ENCODE measurements at places on chromosomes 16 and 17.

GRCh38 chr17:38917259-38917658 lies 8.2 kb upstream of the LASP1NB start:
- no peak for DNase-seq

DNA sequence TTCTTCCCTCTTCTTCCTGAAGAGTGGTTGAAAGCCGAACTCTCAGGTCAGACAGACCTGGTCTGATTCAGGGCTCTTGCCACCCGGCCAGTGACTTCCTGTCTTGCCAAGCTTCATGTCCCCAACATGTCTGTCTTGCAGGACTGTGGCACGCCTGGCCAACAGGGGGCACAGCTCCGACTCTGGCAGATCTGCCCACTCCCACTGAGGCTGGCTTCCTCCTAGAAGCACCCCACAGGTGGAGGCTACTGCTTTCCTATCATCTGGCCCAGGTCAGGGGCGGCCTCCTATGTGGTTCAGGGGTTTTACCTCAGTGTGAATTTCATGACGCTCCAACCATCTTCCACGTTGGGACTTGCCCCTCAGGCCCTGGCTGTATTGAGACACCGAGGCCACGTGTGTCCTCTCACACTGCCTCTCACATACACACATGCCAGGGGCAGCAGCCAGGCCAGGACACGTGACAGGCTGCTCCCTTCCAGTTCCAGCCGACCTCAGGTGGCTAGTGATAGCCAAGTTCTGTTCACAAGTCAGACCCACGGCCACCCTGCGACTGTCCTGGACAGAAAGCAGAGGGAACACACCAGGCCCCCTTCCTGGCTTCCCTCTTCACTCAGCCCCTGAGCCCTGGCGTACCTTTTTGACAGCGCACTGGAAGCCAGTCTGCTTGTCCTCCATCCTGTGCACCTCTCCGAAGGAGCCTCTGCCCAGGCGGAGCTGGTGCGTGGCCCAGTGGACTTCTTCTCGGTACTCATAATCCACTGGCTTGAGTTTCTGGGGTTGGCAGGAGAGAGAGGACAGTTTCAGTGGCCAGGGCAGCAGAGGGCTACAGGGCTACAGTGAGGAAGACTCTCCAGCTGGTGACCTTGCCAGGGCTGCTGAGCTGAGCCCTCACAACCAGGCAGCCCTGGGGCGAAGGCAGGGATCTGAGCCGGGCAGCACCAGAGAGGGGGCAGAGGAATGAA lies 22.6 kb upstream of the SPATA32 start:
- no peak for DNase-seq

- no peak for DNase-seq
Measured at GRCh38 chr17:15085890-15086677, 179.0 kb downstream of the PMP22 start.

GRCh38 chr17:81401723-81402529 lies 6.7 kb downstream of the BAHCC1 start:
- DNase-seq = no peak

DNA sequence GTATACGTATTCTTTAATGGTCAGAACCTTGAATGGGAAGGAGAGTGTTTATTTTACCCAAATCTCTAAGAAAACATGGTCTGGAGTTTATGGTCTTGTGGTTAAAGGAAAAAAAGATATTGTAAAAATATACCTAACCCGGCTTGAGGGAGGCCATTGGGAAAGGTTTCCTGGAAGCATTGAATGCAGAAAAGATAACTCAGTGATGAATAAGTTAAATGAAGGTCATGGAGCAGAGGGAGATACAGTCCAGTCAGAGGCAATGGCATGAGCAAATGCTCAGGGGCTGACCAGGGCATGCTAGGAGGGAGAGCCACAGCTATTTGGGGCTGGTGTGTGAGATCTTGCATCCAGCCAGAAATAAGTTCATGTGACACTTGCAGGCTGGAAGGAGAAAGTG lies 430.4 kb upstream of the CDH5 start:
- no peak for DNase-seq

DNA sequence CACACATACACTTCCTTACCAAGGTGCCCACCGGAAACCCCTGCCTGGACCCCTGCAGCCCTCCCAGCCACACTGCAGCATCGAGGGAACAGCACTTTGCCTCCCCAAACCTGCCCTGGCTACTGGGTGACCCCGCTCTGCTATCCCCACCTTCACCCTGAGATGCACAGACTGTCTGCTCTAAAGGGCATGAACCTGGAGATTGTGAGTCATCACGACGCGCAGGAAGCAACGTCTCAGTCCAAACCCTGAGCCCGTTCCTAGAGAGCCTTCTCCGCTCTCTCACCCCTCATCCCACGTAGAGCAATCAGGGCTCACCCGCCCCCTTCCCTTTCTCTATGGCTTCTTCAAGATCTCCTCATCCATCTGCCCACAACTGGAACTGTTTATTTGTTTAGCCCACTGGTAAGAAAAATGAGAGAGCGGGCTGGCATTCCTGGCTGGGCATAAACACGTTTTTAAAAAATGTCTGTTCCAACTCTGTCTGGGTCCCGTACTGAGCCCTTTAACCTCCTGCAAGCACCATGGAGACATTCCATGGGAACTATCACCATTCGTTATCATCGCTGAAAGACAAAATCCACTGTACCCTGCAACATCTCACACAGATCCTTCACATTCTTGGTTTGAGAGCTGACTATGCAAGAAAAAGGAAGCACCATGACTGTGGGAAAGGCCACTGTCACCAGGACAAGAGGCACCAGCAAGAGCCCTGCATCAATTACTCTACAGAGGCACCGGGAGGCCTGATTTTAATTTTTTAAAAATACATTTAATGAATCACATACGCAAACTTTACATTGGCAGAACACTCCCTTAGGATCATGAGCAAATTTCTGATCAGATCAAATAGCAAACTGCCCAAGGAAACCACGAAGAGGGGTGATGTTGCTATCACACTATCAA lies 28.2 kb downstream of the ZFHX3 start:
- no peak for DNase-seq

DNA sequence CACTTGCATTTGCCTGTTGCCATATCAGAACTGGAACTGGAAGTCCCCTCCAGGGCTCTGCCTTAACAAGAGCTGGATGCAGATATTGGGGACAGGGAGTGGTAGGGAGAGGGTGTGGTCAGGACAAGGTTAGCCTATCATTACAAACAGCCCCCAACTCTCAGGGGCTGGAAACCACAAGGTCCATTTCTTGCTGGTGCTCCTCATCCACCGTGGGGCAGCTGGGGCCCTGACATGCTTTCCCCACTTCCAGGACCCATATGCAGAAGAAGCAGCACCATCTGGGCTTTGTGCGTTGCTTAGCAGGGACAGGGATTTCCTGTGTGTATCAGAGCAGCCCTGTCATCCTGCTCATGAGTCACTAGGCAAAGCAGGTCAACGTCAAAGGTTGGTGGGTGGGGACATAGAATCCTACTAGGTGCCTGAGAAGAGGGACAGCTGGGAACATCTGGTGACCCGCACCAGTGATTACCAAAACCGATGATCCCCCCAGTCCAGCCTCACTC lies 26.9 kb downstream of the RGS9 start:
- peak; percentile 12 for DNase-seq

DNA sequence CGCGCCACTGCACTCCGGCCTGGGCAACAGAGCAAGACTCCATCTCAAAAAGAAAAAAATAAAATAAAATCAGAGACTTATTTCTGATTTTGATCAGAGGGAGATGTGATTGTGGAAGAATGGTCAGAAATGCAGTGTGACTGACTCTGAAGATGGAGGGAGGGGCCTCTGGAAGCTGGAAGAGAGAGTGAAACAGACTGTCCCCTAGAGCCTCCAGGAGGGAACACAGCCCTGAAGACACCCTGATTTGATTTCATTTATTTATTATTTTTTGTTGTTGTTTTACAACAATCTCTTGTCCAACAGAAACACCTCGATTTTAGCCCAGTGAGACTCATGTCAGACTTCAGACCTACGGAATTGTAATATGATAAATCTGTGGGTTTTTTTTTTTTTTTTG lies 26.1 kb downstream of the BCL7C start:
- no peak for DNase-seq

DNA sequence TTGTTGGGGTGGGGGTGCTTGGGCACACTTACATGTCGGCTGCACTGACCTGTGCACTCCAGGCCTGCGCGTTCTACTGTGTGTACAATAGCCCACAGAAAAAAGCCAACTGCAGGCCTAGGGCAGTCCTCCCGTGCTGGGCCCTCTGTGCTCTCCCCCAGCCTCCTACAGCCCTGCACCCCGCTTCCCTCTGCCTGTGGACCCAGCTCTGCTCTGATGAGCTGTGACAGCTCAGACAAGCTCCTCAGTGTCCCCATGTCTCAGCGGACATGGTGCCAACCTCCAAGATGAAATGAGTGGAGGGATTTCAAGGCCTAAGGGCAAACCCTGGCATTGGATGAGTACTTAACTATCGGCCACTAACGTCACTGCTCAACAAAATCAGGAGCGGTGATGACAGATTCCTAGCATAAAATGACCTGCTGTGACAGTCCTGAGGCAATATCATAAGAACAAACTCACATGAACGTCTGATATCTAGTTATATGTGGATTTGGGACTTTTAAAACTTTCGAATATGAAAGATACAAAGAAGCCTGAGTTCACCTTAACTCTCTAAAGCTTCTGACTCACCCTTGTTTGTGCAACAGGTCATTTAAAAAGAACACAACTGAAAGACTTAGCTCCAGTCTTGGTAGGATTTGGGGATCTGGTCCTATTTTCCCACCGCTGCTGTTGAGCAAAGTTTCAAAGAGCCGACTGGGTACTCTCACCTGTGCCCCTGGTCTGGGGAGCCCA lies 34.7 kb downstream of the CCDC57 start:
- no peak for DNase-seq

All from activated CD4-positive, CD25-positive, alpha-beta regulatory T cell (primary cell).